Foreskin fibroblast (primary cell): ENCODE measurements at places on chromosomes 12 and 14.

GRCh38 chr14:37172024-37172869, at the start of gene SLC25A21:
SLC25A21 (minus strand) TSS chr14:37172606.
- peak; percentile 92 for DNase-seq

GRCh38 chr12:15855646-15856045, 26.5 kb upstream of the STRAP start:
- peak; percentile 73 for DNase-seq

DNA sequence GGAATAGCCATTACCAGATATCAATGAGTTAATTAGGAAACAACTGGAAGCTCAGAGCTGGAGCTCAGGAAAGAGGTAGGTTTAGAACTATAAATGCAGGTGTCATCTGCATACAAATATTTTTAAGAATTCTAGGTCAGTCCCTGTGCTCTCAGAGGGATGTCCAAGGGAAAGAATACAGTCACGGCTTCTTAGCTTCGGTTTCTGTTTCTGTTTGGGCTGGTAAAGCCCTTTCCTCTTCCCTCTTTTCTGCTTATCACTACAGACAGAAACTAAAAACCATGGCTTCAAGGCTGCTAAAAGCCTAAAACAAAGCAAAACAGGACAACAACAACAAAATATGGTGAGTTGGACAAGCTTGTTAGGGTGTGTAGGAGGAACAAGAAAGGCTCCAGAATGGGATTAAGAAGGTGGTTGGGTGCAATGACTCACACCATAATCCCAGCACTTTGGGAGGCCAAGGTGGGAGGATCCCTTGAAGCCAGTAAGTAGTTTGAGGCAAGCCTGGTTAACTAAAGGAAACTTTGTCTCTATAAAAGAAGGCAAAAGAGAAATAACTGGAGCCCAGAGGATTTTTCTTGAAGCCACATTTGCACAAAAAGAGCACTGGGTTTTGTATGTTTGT, 113.0 kb downstream of the SEC23A start:
- DNase-seq, result no peak

DNA sequence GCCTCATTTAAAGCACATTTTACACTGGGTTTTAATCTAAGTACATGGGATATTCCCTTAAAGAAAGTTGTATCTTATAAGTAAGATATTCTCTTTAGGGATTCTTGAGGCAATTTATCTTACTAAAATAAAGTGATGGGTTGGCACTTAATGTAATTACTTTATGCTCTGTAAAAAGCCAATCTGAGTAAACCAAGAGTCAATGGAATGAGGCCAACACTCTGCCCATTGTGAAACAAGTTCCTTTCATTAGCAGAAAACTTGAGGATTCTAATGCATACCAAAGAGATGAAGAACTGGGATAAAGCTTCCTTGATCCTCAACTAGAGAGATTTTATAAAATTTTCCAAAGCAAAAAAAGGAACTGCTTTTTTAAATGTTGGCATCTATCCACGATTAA, 121.2 kb downstream of the METTL25 start:
- DNase-seq, result peak; percentile 54

DNA sequence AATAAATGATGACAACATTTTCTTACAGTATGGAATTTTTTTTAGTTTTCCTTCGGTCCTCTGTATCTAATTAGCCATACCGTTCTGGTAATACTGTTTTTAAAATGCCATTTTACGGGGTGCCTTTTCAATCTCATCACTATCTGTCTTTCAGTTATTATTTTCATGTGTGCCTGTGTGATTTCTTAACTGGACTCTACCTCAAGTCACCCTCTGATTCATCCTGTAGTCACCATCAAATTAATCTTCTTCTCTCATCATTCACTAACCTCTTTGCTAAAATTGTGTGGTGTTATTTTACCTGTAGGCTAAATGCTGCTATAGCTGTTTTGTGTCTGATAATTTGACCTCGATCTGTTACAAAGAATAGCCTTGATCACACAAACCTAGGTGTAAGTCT, 16.0 kb upstream of the CCT2 start:
- peak; percentile 79 for DNase-seq

DNA sequence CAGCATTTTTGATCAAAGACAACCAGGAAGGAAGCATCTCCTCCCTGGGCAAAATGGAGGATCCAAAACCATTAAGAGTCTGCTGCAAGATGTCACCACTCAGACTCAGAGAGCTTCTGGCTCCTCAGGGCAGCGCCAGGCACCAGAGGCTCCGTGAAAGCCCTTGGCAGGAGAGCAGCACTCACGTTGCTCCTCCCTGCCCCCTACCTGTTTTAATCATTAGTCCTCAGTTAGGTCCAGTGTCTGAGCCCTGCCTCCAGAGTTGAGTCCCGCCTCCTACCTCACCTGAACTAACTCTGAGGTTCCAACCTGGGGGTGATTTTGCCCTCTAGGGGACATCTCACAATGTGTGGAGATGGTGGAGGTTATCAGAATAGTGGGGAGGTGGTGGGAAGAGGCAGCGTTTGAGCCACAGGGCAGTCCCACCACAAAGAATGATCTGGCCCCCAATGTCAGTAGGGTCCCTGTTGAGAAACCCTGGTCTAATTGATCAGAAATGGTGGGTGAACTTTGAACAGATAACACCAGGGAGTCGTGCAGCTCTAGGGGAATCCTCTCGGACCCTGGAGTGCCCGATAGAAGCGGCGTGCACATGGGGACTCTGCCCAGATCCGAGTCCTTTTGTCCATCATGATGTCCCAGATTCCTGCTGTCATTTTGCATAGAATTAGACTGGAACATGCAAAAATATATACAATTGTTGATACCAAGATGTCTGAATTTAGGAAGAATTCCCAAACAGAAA, 156.7 kb upstream of the DIO3 start:
- no peak for DNase-seq

- DNase-seq, result no peak
Observed at GRCh38 chr14:37573356-37573755, 21.7 kb downstream of the FOXA1 start.

GRCh38 chr14:66032800-66033199, 453.4 kb upstream of the CCDC196 start:
- DNase-seq, result no peak

GRCh38 chr12:21599143-21599999, 5.3 kb downstream of the GYS2 start:
- DNase-seq, result no peak

- peak; percentile 56 for DNase-seq
Observed at GRCh38 chr12:66279123-66279712, 23.1 kb upstream of the HELB start.

DNA sequence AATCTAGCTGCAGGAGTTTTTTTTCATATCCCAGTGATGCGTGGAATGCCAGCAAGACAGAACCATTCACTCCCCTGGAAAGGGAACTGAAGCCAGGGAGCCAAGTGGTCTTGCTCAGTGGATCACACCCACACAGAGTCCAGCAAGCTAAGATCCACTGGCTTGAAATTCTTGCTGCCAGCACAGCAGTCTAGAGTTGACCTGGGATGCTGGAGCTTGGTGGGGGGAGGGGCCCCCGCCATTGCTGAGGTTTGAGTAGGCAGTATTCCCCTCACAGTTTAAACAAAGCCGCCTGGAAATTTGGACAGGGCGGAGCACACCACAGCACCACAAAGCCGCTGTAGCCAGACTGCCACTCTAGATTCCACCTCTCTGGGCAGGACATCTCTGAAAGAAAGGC, 86.9 kb upstream of the STXBP6 start:
- DNase-seq, result no peak

DNA sequence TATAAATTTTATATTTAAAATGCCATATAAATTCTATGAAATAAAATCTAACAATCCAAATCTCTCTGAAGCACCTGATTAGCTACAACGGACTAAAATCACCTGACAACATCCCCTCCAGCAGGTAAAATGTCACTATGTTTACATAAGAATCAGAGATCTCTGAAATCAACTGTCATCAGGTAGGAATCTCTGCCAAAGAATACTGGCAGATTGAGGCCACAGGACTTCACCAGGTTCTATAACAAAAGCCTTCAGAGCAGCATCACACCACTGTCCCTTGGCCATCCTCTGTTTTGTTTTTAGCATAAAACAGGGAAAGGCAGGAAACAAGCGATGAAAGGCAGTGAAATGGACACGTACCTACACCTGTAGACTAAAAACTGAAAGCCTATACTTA, 22.1 kb downstream of the FGD6 start:
- DNase-seq, result no peak

DNA sequence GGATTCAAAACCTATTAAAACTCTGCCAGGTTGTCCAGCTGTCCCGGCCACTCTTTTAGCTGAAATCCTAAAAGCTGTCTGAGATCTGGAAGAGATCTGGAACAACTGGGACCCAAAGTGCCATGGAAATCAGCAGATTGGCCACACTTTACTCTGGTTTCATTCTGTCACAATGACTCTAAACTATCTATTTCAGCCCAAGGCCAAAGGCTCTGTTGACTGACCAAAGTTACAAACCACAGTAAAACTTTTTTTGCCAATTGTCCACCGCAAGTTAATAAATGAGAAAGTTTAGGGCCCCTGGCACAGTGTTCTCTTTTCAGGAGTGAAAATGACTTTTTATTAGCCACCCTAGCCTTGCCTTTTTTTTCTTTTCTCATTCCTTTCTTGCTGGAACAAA, 113.4 kb upstream of the CPM start:
- no peak for DNase-seq

DNA sequence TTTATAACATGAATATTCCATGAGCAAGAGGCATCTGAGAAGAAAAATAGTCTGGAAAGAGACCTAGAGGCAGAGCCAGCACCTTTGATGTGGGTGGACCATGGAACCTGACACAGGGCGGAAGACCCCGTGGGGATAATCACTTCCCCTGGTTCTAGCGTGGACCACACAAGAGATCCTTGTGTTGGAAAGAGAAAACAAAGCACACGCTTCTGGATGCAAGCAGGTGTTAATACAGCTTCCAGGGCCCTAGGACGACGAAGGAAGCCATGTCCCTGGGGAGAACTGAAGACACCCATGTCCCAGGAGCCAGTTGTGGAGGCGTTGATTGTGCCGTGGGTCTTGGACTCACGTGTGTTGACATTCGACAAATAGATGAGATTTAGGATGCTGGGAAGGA, 102.9 kb downstream of the ADGRD1 start:
- no peak for DNase-seq

GRCh38 chr12:92128612-92129011, 17.0 kb downstream of the BTG1 start:
- no peak for DNase-seq

GRCh38 chr14:90693413-90693812, 122.8 kb downstream of the TTC7B start:
- no peak for DNase-seq

GRCh38 chr12:85029456-85029855, 6.6 kb downstream of the TSPAN19 start:
- peak; percentile 61 for DNase-seq

DNA sequence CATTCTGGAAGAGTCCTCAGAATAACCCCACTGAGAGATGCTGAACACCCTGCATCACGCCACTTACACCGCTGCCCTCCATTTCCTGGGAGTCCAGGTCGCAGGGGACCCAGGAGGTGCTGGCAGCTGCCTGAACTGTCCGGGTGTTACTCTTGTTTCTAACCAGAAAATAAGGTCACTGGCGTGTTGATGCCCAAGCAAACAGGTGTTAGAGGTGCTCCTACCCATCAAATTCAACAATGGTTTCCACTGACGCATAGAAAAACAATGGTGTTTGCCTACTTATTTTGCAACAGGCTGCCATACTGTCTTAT, 23.8 kb downstream of the PITPNM2 start:
- no peak for DNase-seq
